ENCODE measurements at places on chromosomes 5 and 9. TPM values are rescaled to one million over a fixed set of nuclear protein-coding genes. Genes with fewer than 3 reads are reported as not detected.

Gene CNTLN
- 5.1 TPM for total RNA-seq

Gene CMBL
- total RNA-seq: 33.9 TPM

Gene BNC2
- total RNA-seq: 5.8 TPM

Gene DOCK2
- total RNA-seq: 13.6 TPM

Gene DIPK1B
- 28.0 TPM for total RNA-seq

Gene IL17B
- not detected for total RNA-seq

Gene EPB41L4B
- 25.9 TPM for total RNA-seq

Gene CCDC180
- 20.7 TPM for total RNA-seq

Gene ZBTB43
- total RNA-seq: 25.5 TPM

Gene CCNJL
- 3.5 TPM for total RNA-seq

Gene SCGB3A2
- not detected for total RNA-seq

Gene SH2D3C
- 21.8 TPM for total RNA-seq

Gene STK32A
- total RNA-seq: 6.5 TPM

Gene KIF20A
- total RNA-seq: not detected

Gene CCNI2
- 1.7 TPM for total RNA-seq

Gene TRIM7
- 5.1 TPM for total RNA-seq

Gene SOX30
- not detected for total RNA-seq

Measured in dorsolateral prefrontal cortex (tissue), 122 donors.